Naive B cell (primary cell): ENCODE measurements at places on chromosomes 5 and 9.
A peak's percentile ranks its signal among the peaks of the same experiment; 100 is the strongest.

DNA sequence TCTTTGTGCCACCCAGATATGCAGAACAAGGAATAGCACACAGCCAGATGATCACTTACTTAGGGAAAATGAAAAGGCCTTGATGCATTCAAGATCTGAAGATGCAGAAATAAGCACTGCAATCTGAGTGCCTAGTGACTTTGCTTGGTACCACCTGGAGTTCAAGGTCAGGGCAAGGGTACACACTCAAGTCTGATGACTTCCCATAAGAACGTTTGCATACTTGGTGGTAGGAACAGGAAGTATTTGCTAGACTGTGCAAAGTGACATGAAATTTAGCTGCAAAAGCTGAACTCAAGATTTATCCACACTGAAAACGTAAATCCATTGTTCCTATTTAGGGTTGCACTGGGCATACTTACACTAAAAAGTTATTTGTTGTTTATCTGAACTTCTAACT lies 177.1 kb downstream of the PIK3R1 start:
- H3K36me3 ChIP-seq: no peaks in the 10 kb centered on the region
- no peaks in the 10 kb centered on the region for H3K27me3 ChIP-seq
- DNase-seq: no peak
- no peak overlapping the region for H3K4me3 ChIP-seq
- peaks cover 5% of the 10 kb centered on the region for H3K4me1 ChIP-seq
- no peak overlapping the region for H3K27ac ChIP-seq

GRCh38 chr5:95901676-95902627 lies 59.7 kb downstream of the ELL2 start:
- H3K4me1 ChIP-seq: no peaks in the 10 kb centered on the region
- no peak for DNase-seq
- H3K27ac ChIP-seq: no peak overlapping the region
- peaks cover 45% of the 10 kb centered on the region for H3K36me3 ChIP-seq

DNA sequence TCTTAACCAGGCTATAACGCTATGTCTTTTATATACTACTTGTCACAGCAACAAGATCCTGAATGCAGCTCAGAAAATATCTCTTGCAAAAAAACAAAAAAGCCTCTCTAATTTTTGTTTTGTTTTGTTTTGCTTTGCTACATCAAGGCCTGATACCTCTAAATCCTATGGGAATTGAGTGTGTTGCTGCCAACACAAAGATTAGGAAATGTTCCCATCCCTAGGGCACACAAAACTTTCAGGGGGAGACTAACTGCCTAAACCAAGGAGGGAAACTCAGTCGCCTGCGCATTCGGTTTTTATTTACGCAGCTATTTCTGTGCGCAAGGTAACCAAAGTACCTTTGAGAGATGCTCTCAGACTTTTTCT lies 1.7 kb downstream of the SSBP2 start:
- H3K4me3 ChIP-seq: peak overlapping the region; percentile 98
- H3K27ac ChIP-seq: peak overlapping the region; percentile 90
- no peaks in the 10 kb centered on the region for H3K36me3 ChIP-seq
- no peak for DNase-seq
- no peaks in the 10 kb centered on the region for H3K27me3 ChIP-seq

GRCh38 chr5:179051784-179052183 lies 8.4 kb upstream of the ZNF354C start:
- peaks cover 22% of the 10 kb centered on the region for H3K27me3 ChIP-seq
- peaks cover 5% of the 10 kb centered on the region for H3K4me1 ChIP-seq
- peaks cover 13% of the 10 kb centered on the region for H3K36me3 ChIP-seq
- no peak overlapping the region for H3K4me3 ChIP-seq

- H3K4me3 ChIP-seq: no peak overlapping the region
- peaks cover 18% of the 10 kb centered on the region for H3K4me1 ChIP-seq
Measured at GRCh38 chr9:4842734-4843133, 50.0 kb downstream of the RCL1 start.

GRCh38 chr5:88398316-88398715 lies 129.7 kb upstream of the TMEM161B start:
- H3K27ac ChIP-seq: no peak overlapping the region
- H3K36me3 ChIP-seq: no peaks in the 10 kb centered on the region
- no peak overlapping the region for H3K4me3 ChIP-seq
- DNase-seq: no peak
- H3K27me3 ChIP-seq: peaks cover 29% of the 10 kb centered on the region
- H3K4me1 ChIP-seq: peaks cover 2% of the 10 kb centered on the region

- no peak overlapping the region for H3K4me3 ChIP-seq
- no peak overlapping the region for H3K27ac ChIP-seq
- H3K4me1 ChIP-seq: no peaks in the 10 kb centered on the region
Measured at GRCh38 chr9:12815888-12816287, 41.1 kb downstream of the LURAP1L start.
